ENCODE measurements at places on chromosomes 6 and 20.

DNA sequence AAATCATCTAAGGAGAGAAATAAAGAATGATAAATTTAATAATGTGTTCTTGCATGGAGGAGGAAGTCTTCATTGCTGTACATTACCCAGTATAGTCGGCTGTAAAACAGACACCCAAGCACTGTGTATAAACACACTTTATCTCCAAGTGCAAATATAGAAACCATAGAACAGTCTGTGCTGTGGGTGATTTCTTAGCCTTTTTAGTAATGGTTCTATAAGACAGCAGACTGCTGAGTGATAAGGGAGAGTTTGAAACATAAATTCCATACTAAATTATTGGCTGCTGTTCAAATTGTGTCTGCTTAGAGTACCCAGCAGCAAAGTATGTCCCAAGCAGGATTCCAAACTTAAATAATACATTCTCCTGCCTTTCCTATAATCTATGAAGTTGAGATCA lies 4.6 kb downstream of the FILIP1 start:
- DNase-seq, result no peak

- DNase-seq, result no peak
Observed at GRCh38 chr6:15351631-15352030, 105.8 kb downstream of the JARID2 start.

- DNase-seq, result no peak
Observed at GRCh38 chr20:26167499-26167898, 470.8 kb upstream of the ZNF337 start.

DNA sequence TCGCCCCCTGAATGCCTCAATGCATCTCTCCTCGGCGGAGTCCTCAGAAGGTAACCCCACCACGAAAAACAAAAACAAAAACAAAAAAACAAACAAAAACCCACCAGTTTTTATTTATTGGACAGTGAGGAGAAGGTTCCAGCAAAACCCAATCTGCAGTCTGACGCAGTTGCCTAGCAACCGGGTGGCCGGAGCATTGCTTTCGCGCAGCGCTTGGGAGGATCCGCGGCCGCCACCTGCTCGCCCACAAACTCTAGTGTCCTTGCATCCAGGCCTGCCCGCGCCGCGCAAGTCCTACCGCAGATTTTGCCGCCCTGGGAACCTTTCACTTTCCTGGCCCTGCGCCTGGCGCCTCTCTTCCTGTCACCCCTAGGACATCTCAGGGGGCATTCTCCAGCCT lies 17.6 kb downstream of the TFAP2B start:
- no peak for DNase-seq

GRCh38 chr6:143401636-143402370 lies 48.7 kb downstream of the ADAT2 start:
- no peak for DNase-seq

All from activated CD4-positive, alpha-beta T cell treated with anti-CD3 and anti-CD28 coated beads for 24 hours (primary cell).